ENCODE measurements at places on chromosomes 12 and 14.

GRCh38 chr12:84789184-84789583 lies 123.4 kb downstream of the SLC6A15 start:
- no peak for DNase-seq

GRCh38 chr12:124777399-124778372 lies 86.0 kb downstream of the SCARB1 start:
- DNase-seq, result no peak

GRCh38 chr12:108724054-108724889 lies 7.0 kb downstream of the CORO1C start:
- DNase-seq, result peak; percentile 7

GRCh38 chr12:45273717-45274271 lies 57.9 kb downstream of the ANO6 start:
- DNase-seq, result no peak

- DNase-seq, result peak; percentile 18
Observed at GRCh38 chr12:123532019-123532418, 1.5 kb downstream of the RILPL1 start.
